ENCODE measurements at places on chromosomes 11 and 22.

GRCh38 chr11:120153221-120153620 lies 15.3 kb upstream of the TRIM29 start:
- no peak for DNase-seq

GRCh38 chr22:47250995-47251765 lies 488.7 kb downstream of the TBC1D22A start:
- DNase-seq, result no peak

DNA sequence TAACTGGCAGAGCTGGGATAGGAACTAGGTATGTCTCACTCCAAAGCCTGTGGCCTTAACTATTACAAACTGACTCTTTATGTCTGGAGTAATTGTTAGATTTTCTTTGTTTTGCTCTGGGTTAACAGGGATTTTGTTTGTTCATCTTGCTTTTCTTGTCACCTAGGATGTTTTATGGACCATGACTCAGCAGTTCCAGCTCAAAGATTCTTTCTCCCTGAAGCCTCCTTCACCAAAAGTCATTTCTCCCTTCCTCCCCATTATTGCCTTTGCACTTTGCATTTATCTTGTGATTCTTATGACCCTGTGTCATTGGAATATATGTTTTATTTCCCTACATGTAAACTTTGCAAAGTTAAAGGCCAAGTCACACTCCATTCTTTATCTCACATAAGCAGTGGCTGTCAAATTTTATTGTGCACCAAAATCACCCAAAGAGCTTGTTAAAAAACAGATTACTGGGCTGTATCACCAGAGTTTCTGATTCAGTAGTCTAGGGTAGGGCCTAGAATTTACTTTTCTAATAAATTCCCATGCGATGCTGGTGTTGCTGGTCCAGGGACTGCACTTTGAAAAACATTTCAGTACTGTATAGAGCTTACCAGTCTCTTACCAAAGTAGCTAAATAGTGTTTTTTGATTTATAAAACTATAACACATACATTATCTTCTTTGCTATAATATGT lies 327.7 kb downstream of the DLG2 start:
- no peak for DNase-seq

- DNase-seq, result peak; percentile 73
These were observed 10.6 kb downstream of the LRRC51 start for GRCh38 chr11:72091292-72091691.

DNA sequence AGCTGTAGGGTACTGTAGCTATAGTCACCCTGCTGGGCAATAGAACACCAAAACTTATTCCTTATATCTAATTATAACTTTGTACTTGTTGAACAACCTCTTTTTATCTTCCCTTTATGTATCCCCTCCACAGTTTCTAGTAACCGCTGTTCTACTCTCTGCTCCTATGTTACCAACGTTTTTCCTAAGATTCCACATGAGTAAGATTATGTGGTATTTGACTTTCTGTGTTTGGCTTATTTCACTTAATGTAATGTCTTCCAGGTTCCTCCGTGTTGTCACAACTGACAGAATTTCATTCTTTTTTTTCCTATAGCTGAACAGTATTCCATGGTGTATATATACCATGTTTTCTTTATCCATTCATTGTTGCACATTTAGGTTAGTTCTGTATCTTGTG lies 258.4 kb downstream of the DYNC2H1 start:
- DNase-seq, result no peak

DNA sequence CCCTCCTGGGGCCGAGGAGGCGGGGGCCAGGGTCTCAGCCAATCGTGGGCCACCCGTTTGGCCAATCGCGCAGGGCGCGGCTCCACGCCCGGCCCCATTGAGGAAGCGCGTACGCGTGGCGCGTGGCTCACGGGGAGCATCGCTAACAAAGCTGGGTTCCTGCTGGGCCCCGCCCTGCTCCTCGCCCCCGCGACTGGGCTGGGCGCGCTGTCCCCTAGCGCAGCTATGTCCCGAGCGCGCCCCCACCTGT lies 614 bp upstream of the ASCL2 start:
- DNase-seq, result no peak
